ENCODE measurements at places on chromosomes 11 and 22. TPM values are rescaled to one million over a fixed set of nuclear protein-coding genes. Genes with fewer than 3 reads are reported as not detected.

DNA sequence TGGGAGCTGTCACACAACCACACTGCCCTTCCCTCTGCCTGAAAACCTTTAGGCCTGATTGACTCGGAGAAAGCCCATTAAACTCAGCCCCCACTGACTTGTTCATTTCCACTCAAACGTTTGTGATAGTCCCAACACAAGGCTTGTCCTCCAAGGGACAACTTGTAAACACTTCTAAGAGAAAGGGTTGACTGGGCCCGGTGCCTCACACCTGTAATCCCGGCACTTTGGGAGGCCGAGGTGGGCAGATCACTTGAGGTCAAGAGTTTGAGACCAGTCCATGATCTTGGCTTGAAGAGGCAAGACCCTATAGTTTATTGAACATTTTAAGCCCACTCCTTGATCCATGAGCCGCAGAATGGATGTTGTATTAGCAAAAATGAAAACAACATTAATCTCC lies 63.3 kb upstream of the PRODH start:
- DNase-seq: no peak

- no peak for DNase-seq
Measured at GRCh38 chr11:107898270-107898669, 30.0 kb upstream of the RAB39A start.

DNA sequence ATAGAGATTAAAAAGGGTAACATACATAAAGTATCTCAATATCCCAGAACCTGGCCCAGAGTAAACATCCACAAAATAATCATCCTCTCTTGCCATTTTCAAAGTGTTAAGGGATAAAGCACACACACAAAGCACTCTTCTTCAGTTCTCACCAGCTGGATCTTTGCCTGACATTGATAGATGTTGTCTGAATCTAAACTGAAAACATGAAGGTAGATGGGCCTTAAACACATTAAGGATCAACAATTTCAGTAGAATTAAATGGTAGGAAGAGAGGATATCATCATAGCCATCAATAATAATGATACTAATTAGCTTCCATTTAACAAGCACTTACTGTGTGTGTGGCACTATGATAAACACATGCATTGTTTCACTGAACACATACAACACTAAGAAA lies 261.1 kb downstream of the OPCML start:
- DNase-seq: no peak

GRCh38 chr11:73381589-73381988 lies 5.4 kb downstream of the RELT start:
- DNase-seq: no peak

GRCh38 chr11:16091862-16092261 lies 264.5 kb downstream of the SOX6 start:
- no peak for DNase-seq

- no peak for DNase-seq
Measured at GRCh38 chr11:61717286-61718033, 35.0 kb upstream of the MYRF start.

- no peak for DNase-seq
Measured at GRCh38 chr11:82949352-82949751, 47.8 kb downstream of the DDIAS start.

DNA sequence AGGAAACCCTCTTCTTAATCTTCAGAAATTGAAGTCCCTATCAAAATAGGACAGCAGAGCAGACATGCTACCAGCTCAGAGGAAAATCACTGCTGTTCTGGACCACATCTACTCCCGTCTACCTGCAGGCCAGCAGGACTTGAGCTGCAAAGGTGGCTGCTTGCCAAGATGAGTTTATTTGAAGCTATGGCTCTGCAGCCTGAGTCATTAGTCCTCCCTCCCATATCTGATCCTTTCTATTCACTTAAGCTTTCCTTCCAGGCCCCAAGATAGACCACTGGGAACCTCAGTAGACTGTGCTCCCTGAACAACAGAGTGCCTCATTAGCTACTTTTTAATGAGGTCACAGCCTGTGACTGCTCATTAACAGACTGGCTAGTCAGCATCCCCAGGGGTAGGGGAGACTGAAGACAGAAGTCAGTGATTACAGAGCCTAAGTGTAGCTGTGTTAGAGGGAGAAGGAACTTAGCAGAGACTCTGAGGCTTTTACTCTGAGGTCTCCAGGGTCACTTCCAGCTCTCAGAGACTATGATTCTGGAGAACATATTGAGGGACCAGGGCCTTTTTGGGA lies 6.8 kb upstream of the OR10A2 start:
- DNase-seq: no peak

Gene MADD
- 19.2 TPM for polyA plus RNA-seq

Gene PARVG
- polyA plus RNA-seq: 42.5 TPM

Gene SCARF2
- polyA plus RNA-seq: 0.46 TPM

Gene ART5
- polyA plus RNA-seq: 0.17 TPM

Measured in sigmoid colon (tissue), 7 donors.